Thoracic aorta (tissue), 2 donors: ENCODE measurements at places on chromosomes 6 and 20. TPM values are rescaled to one million over a fixed set of nuclear protein-coding genes. Genes with fewer than 3 reads are reported as not detected.

GRCh38 chr6:45445749-45446549, 68.2 kb upstream of the SUPT3H start:
- peaks cover 18% of the 10 kb centered on the region for H3K4me1 ChIP-seq
- peak overlapping the region; percentile 10 for H3K4me3 ChIP-seq
- H3K36me3 ChIP-seq, result no peaks in the 10 kb centered on the region
- peak; percentile 19 for DNase-seq
- H3K27me3 ChIP-seq, result no peaks in the 10 kb centered on the region

The DACT2 gene
- total RNA-seq, result 0.41 TPM

GRCh38 chr6:15839969-15840541, 177.2 kb upstream of the DTNBP1 start:
- no peak overlapping the region for H3K27ac ChIP-seq
- no peak for DNase-seq
- peaks cover 10% of the 10 kb centered on the region for H3K4me1 ChIP-seq
- no peak overlapping the region for H3K4me3 ChIP-seq
- no peaks in the 10 kb centered on the region for H3K36me3 ChIP-seq

DNA sequence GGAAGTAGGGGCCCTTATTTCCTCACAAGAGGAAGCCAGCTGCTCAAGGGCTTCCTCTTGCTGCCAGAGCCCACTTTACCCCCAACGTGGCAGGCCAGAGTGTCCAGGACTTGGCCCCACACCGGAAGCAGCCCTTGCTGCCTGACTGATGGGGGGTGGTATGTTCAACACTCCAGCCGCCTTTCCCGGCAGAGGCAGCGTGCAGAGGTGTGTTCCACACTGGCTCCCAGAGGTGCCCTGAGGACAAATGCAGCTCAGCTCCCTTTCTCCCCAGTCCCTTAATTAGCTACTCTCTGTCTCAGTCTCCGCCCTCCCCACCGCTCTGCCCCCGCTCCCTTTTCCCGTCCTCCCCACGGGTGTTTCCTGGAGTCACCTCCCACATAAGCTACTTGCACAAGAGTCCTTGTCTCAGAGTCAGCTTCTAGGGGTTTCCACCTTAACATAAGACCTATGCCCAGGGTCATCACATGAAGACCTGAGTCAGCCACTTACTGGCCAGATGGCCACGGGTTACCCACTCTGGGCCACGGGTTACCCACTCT, 61.7 kb upstream of the SHLD1 start:
- no peak overlapping the region for H3K4me3 ChIP-seq
- H3K27me3 ChIP-seq, result no peaks in the 10 kb centered on the region
- H3K27ac ChIP-seq, result no peak overlapping the region
- no peak for DNase-seq

The C6orf47 gene
- 23.7 TPM for total RNA-seq

The MATN4 gene
- total RNA-seq, result 0.27 TPM

DNA sequence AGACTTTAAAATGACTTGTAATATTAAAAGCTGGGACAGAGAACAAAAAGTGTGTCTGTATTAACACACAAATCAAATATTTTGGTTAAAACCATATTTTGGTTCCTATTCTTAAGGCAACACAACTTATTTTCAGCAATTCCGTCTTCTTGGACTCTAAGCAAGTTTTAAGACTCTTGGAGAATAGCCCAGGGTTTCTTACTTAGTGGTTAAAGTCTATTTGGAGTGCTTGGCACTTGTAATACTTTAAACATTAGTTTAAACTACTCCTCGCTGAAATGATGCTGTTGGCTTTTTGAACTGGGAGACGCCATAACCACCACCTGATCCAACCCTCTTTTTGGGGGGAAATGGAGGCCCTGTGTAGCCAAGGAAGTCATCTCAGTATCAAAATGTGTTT, 109.7 kb upstream of the GMDS start:
- H3K27ac ChIP-seq, result peak overlapping the region; percentile 89
- H3K27me3 ChIP-seq, result no peaks in the 10 kb centered on the region
- H3K4me3 ChIP-seq, result peak overlapping the region; percentile 23

The BHLHE23 gene
- total RNA-seq, result not detected

- H3K27me3 ChIP-seq, result peaks cover 8% of the 10 kb centered on the region
- no peak overlapping the region for H3K27ac ChIP-seq
- H3K4me1 ChIP-seq, result peaks cover 14% of the 10 kb centered on the region
- H3K36me3 ChIP-seq, result no peaks in the 10 kb centered on the region
- DNase-seq, result no peak
Measured at GRCh38 chr20:56925082-56925830, 296.1 kb downstream of the TFAP2C start.

DNA sequence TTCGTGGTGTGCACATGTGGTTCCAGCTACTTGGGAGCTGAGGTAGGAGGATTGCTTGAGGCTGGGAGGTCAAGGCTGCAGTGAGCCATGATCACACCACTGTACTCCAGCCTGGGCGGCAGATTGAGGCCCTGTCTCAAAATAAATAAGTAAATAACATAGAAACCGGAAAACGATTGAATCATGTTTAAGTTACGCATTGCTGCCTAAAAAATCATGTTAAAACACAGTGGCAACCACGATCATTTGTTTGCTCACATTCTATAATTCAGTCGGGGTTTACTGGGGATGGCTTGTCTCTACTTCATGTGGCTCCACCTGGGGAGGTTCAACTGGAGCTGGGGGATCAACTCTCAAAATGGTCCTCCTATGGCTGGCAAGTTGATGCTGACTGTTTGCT, 8.2 kb upstream of the CDKN1A start:
- H3K27me3 ChIP-seq, result no peaks in the 10 kb centered on the region
- peaks cover 19% of the 10 kb centered on the region for H3K4me1 ChIP-seq
- H3K4me3 ChIP-seq, result no peak overlapping the region
- no peaks in the 10 kb centered on the region for H3K36me3 ChIP-seq
- H3K27ac ChIP-seq, result no peak overlapping the region

- H3K4me3 ChIP-seq, result no peak overlapping the region
- no peak for DNase-seq
- H3K27me3 ChIP-seq, result no peaks in the 10 kb centered on the region
- H3K4me1 ChIP-seq, result peaks cover 2% of the 10 kb centered on the region
- H3K36me3 ChIP-seq, result peaks cover 4% of the 10 kb centered on the region
Measured at GRCh38 chr20:46731770-46732169, 22.3 kb downstream of the SLC2A10 start.

DNA sequence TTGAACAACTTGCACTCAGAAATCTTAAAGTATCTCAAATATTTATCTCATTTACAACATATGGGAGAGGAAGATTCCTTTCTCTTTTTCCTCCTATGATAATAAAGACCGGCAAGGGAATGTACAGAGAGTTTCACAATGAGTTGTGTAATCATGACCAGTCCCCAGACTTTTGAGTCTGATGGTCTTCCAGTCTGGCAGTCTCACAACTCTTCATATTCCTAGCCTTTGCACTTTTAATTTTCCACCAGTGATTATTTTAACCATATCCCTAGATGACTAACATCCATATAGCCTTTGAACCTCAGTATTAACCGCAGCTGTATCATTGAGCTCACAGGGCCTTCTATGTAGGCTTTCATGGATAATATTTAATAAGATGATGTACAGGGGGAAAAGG, 278.5 kb downstream of the KHDC1L start:
- no peak for DNase-seq
- H3K4me1 ChIP-seq, result peaks cover 7% of the 10 kb centered on the region
- H3K36me3 ChIP-seq, result no peaks in the 10 kb centered on the region
- no peak overlapping the region for H3K4me3 ChIP-seq

The REM1 gene
- total RNA-seq, result 4.3 TPM

GRCh38 chr6:156589281-156589680, 187.9 kb upstream of the ARID1B start:
- no peaks in the 10 kb centered on the region for H3K27me3 ChIP-seq
- no peaks in the 10 kb centered on the region for H3K36me3 ChIP-seq
- H3K4me1 ChIP-seq, result no peaks in the 10 kb centered on the region
- no peak overlapping the region for H3K4me3 ChIP-seq

The SLC17A3 gene
- 0.63 TPM for total RNA-seq

- H3K4me1 ChIP-seq, result no peaks in the 10 kb centered on the region
- H3K36me3 ChIP-seq, result no peaks in the 10 kb centered on the region
- no peak for DNase-seq
- H3K27me3 ChIP-seq, result no peaks in the 10 kb centered on the region
Measured at GRCh38 chr20:35225319-35226125, 968 bp upstream of the MMP24 start.

GRCh38 chr6:71033171-71033570, 76.3 kb upstream of the B3GAT2 start:
- H3K27me3 ChIP-seq, result no peaks in the 10 kb centered on the region
- H3K27ac ChIP-seq, result no peak overlapping the region
- no peaks in the 10 kb centered on the region for H3K36me3 ChIP-seq
- H3K4me3 ChIP-seq, result no peak overlapping the region
- DNase-seq, result no peak

DNA sequence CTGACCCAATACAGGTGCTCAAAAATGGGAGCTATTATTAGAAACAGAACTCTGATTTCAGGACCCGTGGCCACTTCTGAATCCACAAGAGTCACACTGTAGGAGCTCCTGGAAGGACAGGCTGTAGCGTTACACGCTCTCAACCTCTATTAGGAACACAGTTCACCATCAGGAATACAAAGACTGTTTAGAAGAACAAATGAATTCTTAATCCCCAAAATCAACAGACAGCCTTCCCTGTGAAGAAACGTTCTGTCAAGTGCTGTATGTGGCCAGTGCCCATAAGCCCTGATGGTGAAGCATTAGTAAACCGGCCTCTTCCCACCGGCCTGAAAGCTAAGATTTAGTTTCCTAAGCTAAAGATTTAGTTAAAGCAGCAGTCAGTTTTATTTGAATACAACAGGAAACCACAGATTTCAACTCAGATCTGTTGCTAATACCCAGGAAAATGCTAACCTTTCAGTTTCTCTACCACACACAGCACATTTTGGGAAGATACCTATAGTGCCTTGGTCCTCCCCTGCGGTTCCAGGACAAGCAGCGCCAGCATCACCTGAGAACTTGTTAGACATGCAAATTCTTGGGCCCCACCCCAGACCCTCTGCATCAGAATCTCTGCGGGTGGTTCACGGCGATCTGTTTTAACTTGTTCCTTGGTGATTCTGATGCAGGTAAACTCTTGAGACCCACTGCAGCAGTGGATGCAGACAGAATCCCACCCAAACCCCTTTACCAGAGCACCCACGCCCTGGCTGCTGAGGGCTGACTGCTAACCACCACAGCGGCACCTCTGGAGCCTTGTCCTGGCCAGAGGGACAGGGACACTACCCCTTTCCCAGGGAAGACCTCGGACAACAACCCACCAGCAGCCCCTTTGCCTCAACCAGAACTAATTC, 33.4 kb downstream of the MTRES1 start:
- no peak overlapping the region for H3K4me3 ChIP-seq
- H3K4me1 ChIP-seq, result no peaks in the 10 kb centered on the region
- H3K27ac ChIP-seq, result no peak overlapping the region
- no peaks in the 10 kb centered on the region for H3K27me3 ChIP-seq
